ENCODE measurements at places on chromosomes 7 and 10.

DNA sequence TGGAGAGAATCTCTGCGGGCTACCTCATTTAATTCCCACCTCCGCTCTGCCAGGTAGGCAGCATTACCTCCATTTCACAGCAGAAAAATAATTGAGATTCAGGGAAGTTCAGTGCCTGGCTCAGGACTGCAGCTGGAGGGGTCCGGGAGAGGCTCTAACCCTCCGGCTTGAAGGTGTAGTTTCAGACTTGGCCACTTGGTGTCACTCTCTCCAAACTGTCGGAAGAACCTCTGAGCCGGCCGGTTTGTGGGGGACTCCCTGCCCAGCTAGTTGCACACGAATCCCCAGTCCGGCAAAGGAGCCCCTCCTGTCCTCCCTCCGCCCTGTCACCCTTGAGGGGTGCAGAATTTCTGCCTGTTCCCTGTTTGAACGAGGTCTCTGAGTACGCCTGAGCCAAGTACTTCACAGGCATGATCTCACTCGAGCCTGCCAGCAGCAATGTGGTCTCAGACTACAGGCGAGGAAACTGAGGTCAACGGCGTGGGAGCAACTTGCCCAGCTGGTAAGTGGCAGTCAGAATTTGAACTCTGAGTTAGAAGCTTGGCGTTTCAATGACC is 144.7 kb upstream of the ZNF716 start:
- DNase-seq, result no peak

DNA sequence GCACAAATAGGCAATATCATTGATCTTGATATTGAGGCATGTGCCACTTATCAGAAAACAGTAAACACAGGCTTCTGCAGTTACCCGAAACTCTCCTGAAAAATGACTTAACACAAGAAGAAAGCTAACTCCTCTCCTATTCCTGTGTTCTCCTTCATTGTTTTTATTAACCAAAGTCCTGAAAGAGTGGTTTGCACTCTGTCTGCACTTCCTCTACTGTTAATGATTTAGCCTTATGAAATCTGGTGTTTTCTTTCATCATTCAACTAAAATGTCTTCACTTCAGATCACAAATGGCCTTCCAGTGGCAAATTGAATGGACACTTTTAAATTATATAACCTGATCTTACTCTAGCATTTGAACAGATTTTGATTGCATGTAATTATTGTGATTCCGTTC is 630.6 kb upstream of the PHF14 start:
- DNase-seq, result no peak

GRCh38 chr10:96951954-96952353 is 119.9 kb downstream of the LCOR start:
- no peak for DNase-seq

GRCh38 chr7:135791543-135792362 is 43.1 kb upstream of the FAM180A start:
- no peak for DNase-seq

GRCh38 chr10:123156078-123156477 is 1.9 kb downstream of the BUB3 start:
- DNase-seq, result no peak

DNA sequence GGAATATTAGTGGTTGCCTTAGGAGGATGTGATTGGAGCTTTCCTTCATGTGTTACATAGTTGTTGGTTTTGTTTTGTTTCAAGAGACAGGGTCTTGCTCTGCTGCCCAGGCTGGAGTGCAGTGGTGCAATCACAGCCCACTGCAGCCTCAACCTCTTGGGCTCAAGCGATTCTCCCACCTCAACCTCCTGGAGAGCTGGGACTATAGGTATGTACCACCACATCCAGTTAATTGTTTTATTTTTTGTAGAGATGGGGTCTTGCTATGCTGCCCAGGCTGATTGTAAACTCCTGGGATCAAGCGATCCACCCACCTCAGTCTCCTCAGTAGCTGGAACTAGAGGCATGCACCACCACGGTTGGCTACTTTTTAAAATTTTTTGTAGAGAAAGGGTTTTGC is 86.1 kb downstream of the RABGEF1 start:
- no peak for DNase-seq

DNA sequence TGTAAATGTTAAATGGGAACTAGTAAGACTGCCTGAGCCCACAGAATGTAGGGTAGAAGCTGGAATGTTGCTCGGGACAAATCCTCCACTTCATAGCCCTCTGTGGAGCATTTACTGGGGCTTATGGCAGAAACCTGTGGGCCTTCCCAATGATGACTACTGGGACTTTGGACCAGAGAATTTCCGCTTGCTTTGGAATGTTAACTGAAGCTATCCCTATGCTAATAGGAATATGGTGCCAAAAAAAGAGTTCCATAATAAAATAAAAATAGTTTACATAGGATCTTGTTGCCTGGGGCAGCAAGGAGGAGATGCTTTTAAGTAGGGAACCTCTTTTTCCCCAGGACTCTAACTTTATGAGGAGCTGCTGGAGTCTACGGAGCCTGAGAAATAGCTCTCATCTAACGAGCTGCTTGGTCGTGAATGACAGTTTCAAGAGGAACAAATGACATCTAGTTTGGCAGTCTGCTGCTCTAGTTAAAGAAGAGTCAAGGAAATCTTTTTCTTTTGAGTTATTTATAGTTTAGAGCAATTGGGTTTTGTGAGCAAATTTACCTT is 5.7 kb upstream of the DYNC2I1 start:
- no peak for DNase-seq
